ENCODE measurements at places on chromosomes 7 and 10. TPM values are rescaled to one million over a fixed set of nuclear protein-coding genes. Genes with fewer than 3 reads are reported as not detected.

DNA sequence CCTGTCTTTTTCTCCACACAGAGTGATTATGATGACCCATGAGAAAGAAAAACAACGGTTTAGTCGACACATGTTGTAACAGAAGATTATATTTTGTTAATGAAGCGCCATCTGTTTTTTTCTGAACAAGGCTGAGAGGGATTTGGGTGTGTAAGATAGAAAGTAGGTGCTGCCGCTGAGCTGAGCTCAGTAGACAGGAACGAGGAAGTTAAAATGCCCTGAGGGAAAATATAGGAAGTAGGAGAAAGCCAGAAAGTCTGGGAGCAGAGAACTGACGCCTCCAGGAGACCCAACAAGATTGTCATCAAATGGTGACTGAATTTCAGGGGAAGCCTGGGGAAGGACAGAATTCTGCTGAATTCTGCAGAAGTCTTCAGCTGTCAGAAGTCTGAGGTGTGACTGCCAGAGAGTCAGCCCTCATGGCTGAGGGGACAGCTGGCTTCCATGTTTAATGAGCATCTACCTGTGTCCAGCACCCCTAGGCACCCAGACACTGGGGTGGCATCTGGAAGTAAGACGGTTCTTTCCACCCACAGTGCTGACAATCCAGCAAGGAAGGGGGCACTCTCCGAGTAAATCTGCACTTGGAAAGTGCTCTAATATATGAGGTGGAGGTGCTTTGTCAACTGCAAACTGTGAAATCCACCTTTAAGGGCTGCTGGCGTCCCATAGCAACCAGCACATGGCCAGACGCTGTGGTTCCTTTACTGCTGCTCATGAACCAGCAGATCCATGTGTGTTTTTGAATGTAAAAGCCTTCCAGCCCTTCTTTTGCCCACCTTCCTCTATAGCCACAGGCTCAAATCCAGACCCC is 12.5 kb upstream of the TSPAN15 start:
- peak; percentile 79 for DNase-seq

ZNF775 gene
- total RNA-seq = 4.6 TPM

- no peak for DNase-seq
Observed at GRCh38 chr10:86334488-86335085, 32.0 kb downstream of the GRID1 start.

FBXO24 gene
- total RNA-seq = not detected

OR2A42 gene
- 0.48 TPM for total RNA-seq

PDE1C gene
- total RNA-seq = 25.8 TPM

WASHC2A gene
- total RNA-seq = 21.2 TPM

DNA sequence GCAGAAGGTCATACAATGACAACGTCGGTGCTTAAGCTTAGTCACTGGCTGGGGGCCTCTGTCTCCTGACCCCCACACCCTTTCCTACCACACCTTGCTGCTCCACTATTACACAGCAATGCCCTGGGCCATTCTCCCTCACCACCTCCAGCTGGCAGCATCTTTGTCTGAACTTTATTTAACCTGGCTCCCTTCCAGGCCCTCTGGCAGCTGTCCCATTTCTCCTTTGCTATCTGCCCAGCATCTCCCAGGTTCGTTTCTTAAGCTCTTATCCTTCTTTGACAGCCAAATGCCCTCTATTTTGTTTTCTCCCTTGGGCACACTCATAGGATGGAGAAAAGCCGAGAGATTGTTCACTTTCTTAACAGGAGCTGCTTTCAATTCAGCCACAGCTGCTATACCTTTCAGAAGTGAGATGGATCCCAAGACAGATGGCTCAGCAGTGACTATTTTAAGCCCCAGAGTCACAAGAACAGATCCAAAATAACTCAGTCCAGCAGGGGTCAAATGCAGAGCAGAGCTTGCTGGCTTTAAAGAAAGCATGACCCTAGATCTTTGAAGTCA is 1277.1 kb upstream of the AUTS2 start:
- DNase-seq = peak; percentile 68

Measured in umbilical cord (tissue), 2 donors.